ENCODE measurements at places on chromosomes 3 and 15. TPM values are rescaled to one million over a fixed set of nuclear protein-coding genes. Genes with fewer than 3 reads are reported as not detected.

- no peak for DNase-seq
Measured at GRCh38 chr3:135740211-135740610, 225.3 kb upstream of the PPP2R3A start.

- no peak for DNase-seq
Measured at GRCh38 chr15:67311731-67312130, 57.1 kb downstream of the IQCH start.

DNA sequence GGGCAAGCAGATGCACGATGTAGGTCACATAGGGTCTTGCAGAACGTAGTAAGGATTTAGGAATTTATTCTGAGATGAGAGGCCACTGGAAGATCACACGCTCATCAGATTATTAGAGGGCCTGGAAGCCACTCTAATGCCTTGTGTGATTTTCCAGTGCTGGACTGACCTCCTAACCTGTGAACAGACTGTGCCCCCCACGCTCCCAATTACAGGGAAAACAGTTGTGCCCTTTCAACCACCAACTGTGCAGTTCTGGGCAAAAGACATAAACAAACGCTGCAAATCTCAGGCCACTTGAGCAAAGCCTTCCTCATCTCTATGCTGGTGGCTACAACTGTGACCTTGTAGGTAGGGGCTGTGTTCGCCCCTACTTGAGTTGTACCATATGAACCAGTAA, 48.2 kb upstream of the BOC start:
- no peak for DNase-seq

DNA sequence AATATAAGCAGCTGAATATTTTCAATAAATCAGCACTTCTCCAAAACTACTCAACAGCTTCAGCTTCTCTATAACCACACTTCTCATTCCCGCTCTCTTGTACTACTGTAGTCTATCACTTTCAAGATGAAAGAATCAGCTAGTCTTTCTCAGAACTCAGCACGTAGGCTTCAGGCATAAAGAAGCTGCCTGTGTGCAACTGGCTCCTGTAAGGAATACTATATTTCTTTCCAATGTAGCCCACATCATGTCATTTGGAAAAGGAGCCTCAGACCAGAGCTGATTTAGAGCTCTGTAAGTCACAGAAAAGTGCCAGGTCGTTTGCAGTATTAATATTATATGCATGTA, 62.3 kb downstream of the FMN1 start:
- DNase-seq = no peak

DNA sequence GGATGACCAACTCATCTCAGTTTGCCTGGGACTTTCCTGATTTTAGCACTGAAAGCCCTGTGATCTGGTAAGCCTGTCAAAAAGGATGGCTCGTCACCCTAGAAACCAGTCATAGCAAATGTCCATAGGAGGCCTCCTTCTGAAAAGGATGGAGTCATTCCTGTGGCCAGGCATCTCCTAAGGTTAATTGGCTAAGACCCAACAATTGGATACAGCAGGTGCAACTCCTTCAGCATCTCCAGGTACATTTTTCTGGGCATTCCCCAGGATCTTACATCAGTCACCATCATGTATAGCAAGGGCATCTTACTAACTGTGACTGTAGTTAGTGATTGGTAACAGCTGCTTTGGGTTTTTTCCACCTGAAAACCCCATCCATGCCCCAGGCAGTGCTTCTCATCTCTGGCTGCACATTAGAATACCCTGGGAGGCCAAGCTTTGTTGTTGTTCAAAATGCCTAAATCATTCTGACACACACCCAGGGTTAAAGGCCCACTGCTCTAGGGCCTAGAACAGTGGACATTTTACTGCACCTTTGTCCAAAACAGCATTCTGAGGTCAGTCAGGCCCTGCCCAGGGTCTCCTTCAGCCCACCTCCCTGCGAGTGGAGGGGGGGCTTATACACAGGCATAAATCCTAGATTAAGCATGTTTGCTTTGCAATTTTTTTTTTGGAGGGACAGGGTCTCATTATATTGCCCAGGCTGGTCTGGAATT, 28.3 kb upstream of the GALNT15 start:
- DNase-seq = no peak

DNA sequence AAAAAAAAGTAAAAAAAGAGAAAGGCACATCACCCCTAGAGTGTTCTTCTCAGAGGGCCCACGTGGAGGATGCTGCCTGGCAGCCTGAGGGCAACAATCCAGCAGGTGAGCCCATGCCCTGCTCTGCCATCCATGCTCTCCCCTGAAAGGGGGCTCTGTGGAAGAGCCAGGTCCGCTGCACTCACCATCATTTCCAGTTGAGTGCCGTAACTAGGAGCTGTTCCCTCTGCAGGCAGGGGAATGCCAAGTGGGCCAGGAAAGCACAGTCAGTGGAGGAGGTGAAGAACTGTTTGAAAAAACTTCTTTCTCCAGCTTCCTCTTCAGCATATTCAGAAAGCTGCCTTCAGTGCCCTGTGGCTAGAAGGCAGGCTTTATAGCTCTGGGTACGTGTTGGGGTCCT, 84.1 kb downstream of the ABHD5 start:
- no peak for DNase-seq

ITGA11 gene
- total RNA-seq = not detected

DNA sequence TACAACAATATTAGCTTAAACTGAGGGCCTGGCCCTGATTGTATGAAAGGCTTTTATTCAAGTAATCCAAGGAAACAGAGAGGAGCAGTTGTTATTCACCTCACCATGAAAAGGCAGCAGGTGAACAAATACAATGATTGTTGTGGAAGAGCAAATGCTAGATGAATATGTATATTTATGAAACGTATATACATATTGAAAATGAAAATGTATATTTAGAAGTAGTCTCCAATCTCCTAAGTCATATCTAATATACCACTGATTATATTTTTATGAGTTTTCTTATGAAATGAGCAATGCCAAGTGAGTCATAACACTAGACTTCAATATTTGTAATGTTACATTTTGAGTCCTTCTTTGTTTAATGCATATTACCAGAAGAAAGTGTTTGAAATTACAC, 116.2 kb upstream of the KCNMB2 start:
- no peak for DNase-seq
